GM23338 (cell line): ENCODE measurements at places on chromosomes 1 and 21.

DNA sequence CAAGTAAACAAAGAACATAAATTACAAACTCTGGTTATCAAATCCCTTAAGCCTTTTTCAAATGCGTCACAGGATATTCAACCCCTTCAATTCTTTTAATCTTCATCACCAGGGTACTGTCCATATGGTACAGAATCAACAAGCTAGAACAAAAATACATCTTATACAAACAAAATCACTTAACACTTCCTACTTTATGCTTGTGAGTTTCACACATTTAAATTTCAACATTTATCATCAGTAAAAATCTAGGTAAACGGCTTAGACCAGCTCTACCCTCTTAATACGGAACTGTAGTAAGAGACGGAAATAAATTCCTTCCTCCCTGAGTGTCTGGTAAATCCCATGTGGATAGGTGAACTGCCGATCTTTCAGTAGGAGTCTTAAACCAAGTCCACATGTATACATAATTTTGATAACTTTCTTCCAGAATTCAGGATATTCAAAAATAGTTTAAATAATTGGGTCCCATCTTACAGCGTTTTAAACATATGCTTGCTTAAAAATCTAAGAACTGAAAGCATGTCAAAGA is 1.0 kb downstream of the CCDC181 start:
- no peak overlapping the region for H3K27ac ChIP-seq
- no peaks in the 10 kb centered on the region for H3K36me3 ChIP-seq
- H3K27me3 ChIP-seq, result peaks cover 23% of the 10 kb centered on the region

GRCh38 chr1:2275796-2276536 is 47.8 kb downstream of the SKI start:
- H3K4me3 ChIP-seq, result no peak overlapping the region
- H3K27me3 ChIP-seq, result no peaks in the 10 kb centered on the region
- no peak for DNase-seq
- no peaks in the 10 kb centered on the region; the same call in 1 of the 2 replicates for H3K36me3 ChIP-seq

GRCh38 chr21:34035619-34036354 is 37.6 kb upstream of the MRPS6 start:
- no peaks in the 10 kb centered on the region for H3K27me3 ChIP-seq
- no peak for DNase-seq
- no peaks in the 10 kb centered on the region; the same call in 1 of the 2 replicates for H3K4me1 ChIP-seq
- H3K36me3 ChIP-seq, result no peaks in the 10 kb centered on the region
- no peak overlapping the region for H3K27ac ChIP-seq
- H3K4me3 ChIP-seq, result no peak overlapping the region

- H3K27ac ChIP-seq, result no peak overlapping the region
- no peaks in the 10 kb centered on the region for H3K4me1 ChIP-seq
- no peaks in the 10 kb centered on the region for H3K27me3 ChIP-seq
- no peak overlapping the region for H3K4me3 ChIP-seq
- no peaks in the 10 kb centered on the region; the same call in 1 of the 2 replicates for H3K36me3 ChIP-seq
Observed at GRCh38 chr21:17472592-17473271, 40.1 kb upstream of the CXADR start.

- no peak overlapping the region for H3K4me3 ChIP-seq
- 0 out of 2 replicates have a peak, but pooled peaks cover 6% of the 10 kb centered on the region for H3K4me1 ChIP-seq
- H3K27me3 ChIP-seq, result no peaks in the 10 kb centered on the region
- DNase-seq, result no peak
Observed at GRCh38 chr1:112866151-112866550, 89.8 kb downstream of the SLC16A1 start.
